ENCODE measurements at places on chromosomes 2 and 18.

DNA sequence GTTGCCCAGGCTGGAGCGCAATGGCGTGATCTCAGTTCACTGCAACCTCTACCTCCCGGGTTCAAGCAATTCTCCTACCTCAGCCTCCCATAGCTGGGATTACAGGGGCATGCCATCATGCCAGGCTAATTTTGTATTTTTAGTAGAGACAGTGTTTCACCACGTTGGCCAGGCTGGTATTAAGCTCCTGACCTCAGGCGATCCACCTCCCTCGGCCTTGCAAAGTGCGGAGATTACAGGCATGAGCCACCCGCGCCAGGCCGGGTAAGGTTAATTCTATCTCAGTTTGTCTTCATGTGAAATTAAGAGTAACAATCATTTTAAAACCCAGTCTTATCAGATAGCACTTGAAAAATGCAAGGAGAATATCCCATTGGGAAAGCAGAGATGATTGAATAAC lies 1681.7 kb upstream of the DDX18 start:
- no peak for DNase-seq

- no peak for DNase-seq
These were observed 200.3 kb downstream of the NRXN1 start for GRCh38 chr2:50831676-50832075.

- DNase-seq = no peak
These were observed 99.3 kb downstream of the SPOPL start for GRCh38 chr2:138600732-138601457.

DNA sequence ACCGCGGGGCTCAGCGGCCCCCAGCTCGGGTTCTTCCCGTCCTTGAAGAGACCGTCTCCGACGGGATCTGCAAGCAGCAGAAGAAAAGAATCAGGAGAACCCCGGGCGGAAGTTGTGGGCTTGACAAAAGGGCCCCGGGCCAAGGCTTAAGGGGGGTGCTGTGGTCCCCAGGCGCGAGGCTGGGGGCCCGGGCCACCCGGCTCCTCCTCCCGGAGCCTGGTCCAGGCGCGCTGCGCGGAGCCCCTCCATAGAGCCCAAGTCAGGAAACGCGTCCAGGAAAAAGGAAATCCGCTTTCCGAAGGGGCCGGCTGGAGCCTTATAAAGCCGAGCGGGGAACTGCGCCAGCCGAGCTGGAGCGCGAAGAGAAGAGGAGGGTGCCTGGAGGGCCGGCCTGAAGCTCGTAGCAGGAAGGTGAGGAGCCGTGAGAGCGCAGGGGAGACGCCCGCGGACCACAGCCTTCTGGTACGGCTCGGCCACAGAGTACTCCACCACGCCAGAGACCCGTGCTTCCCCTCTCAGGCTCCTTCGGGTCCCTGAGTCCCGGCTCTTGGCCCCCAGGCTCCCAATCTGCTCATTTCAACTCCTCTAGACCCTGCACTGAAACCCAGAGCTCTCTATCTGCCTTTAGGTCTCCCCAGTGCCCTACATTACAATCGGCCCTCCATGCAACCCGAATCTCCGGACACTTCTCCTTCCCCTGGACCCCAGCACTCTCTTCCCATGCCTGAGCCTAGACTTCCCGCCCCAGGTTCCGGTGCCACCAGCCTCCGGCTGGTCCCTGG lies 554 bp downstream of the FEV start:
- DNase-seq = no peak

DNA sequence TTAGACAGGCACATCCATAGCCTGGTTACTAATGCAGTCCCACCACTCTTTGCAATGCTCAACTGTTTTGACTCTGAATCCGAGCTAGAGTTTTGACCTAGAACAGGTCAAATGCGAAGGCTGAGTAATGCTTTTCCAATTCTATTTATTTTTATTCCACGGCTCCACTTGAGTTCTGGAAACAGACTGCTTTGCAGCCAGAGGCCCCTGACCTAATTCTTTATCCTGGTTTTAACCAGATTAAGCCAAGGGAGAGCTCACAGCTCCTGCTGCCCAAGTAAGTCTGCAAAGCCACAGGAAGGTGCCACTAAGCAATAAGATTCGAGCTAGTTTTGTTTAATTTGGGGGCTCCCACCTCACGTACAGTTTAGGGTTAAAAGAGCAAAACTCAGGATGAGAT lies 51.4 kb downstream of the MREG start:
- DNase-seq = no peak

DNA sequence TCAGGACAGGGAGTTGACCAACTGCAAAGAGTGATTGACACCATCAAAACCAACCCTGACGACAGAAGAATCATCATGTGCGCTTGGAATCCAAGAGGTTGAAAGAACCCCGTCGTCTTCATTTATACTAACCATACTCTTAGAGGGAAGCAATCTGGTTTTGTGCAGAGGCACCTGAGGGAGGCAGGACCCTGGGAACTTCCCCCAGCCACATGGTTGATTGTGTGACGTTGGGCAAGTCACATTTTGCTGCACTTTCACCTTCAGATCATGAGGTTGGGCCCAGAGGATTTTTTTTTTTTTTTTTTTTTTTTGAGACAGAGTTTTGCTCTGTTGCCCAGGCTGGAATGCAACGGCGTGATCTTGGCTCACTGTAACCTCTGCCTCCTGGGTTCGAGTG lies 11.6 kb downstream of the TYMS start:
- no peak for DNase-seq

- no peak for DNase-seq
These were observed 647.5 kb upstream of the SETBP1 start for GRCh38 chr18:44033144-44033701.

GRCh38 chr2:237389831-237390230 lies 24.1 kb downstream of the COL6A3 start:
- DNase-seq = no peak

GRCh38 chr2:70089220-70089982 lies 2.1 kb downstream of the PCBP1 start:
- DNase-seq = no peak

DNA sequence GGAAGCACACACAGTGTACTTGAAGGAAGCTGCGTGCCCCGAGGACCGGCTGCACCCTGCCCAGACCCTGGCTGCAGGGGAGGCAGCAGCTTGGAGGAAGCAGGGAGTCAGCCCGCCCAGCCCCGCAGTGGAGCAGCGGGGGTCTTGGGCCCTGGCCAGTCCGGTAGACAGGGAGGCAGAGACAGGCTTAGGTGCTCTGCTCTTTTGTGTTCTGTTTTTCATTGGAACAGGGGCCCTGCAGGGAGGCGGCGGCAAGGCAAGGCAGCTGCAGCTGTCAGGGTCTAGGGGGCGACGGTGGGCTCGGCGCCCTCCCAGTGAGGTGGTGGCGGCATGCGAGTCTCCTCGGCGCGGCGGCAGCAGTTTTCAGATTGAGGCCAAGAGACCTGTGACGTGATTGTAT lies 53.3 kb upstream of the TFCP2L1 start:
- no peak for DNase-seq

DNA sequence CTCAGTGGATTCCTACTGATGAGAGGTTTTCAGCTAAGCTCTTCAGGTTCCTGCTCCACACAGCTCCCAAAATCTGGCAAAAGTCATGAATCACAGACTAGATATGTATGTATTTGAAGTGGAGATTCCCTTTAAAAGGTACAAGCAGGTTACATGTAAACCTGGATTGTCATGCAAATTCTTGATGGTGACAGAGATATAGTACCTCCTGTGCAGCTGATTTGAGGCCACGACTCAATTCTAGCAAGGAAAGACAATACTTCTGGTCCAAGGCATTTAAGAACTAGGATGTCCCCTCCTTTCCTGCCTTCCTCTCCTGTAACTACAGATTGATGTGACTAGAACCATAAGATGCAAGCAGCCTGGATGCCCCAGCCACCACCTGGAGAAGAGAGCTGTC lies 55.0 kb downstream of the GORASP2 start:
- no peak for DNase-seq

Data from forelimb muscle (tissue), 1 donor.